ENCODE measurements at places on chromosomes 7 and 10.

GRCh38 chr7:12633582-12633981 is 53.9 kb upstream of the ARL4A start:
- DNase-seq: no peak

GRCh38 chr10:110344622-110345021 is 39.9 kb upstream of the SMNDC1 start:
- DNase-seq: no peak

DNA sequence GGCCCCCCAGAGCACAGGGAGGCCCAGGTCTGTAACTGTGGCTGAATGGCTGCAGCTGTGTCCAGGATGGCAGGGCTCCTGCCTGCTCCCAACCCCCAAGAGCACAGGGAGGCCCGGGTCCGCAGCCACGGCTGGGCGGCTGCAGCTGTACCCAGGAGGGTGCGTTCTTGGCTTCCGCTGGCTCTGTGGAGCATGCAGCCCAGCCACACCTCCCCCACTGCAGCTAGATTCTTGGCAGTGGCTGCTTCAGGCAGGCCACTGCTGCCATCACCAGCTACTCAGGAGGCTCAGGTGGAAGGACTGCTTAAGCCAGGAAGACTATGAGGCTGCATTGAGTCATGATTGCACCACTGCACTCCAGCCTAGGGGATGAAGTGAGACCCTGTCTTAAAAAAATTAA is 27.9 kb downstream of the C7orf25 start:
- DNase-seq: no peak

DNA sequence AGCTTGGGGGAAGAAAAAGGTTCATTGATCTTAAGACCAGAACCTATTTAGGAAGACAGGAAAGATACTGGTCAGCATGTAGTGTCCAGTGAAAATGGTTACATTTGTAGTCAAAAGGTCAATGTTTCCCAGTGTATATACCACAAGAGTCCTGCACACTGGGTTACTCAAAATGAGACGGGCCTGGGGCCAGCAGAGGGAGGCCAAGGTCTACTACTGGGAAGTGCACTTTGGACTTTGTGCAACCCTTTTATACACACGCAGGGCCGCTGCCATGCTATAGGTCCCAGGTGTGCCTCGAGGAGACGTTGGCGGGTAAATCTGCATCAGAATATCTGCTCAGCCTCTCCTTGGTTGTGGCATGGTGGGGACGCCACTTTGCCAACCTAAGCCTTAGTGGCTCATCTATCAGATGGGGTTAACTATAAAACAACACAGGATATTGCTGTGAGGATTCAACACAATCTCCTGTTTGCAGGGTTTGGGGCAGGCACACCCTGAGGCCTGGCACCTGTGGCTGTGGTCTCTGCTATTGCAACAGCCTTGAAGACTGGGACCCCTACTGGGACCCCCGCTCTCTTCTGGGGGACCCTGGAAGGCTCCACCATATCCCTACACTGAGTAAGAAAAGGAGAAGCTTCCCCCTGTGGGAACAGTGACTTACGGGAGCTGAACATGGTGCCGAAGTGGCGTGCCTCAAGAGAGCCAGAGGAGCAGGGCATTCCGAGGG is 19.7 kb downstream of the CLRN3 start:
- no peak for DNase-seq

DNA sequence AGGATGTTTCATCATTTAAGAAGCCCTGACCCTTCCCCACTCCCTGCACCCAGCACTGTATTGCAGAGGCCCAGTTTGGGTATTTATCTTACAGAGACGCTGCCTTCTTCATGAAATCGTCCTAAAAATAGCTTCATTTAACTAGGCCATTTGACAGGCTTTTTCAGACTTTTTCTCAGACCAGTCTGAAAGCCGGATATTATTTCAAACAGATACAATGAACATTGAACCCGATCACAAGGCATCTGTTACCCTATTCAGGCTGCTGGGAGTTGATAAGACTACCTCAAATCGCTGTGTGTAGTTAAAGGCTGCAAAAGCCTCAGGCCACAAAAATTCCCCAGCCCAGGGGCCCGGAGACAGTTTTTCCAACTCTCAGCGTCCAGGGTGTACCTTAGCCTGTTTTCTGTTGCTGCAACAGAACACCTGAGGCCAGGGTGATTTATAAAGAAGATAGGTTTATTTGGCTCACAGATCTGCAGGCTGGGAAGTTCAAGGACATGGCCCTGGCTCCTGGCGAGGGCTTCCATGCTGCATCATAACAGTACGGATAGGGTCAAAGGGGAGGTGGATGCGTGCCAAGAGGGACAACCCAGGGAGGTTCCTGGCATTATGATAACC is 130.7 kb upstream of the SH2B2 start:
- no peak for DNase-seq

- DNase-seq: no peak
Observed at GRCh38 chr10:86179153-86179524, 187.5 kb downstream of the GRID1 start.

DNA sequence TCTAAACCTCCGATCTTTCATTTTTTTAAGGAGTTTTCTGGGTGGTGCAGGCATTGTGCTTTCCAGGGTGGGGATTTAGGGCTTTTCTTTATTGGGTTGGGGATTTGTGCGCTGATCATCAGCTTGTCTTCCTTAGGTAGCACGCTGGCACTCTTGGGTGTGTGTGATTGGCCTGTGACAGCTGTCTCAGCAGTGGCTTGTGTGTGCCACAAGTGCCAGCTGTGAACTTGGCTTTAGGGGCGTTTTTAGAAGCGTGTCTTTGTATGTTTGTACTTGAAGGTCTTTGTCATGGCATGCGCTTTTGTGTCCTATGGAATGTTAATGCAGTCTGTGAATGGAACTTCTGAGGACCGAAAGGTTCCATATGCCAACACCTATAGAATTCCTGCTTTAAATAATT is 788 bp downstream of the AKAP9 start:
- DNase-seq: peak; percentile 30

DNA sequence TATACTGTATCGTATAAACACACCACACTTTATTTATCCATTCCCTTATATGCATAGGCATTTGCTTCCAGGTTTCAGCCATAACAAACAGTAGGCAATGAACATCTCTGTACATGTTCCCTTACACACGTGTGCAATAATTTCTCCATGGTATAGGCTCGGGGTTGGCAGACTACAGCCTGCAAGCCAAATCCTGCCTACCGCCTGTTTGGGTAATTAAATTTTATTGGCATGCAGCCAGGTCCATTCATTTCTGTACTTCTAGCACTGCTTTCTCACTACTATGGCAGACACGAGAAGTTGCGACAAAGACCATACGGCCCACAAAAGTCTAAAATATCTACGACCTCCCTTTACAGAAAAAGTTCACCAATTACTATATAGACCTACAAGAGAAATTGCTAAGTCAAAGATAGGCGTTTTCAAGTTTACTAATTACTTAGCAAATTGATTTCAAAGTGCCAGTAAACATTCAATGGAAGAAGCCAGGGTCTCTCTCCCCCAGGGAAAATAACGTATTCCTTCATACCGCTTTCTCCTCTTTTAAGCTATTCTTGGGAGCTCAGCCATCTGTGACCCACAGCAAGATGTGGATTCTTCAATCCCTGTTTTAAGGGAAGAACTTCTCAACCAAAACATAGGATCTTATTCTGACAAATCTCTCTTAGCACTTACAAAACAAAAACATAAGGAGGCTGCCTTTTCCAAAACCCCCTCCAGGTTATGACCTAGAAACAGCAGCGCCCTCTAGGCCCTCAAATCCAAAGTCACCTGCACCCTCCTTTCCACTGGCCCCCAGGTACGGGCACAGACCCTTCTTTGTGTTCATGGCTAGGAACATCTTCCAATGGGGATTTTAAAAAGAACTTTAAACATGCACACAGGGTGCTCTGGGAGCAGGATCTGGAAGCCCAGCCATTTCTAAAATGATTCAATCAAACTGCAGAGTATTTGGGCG is 100.5 kb downstream of the FGFR2 start:
- no peak for DNase-seq

- DNase-seq: no peak
Observed at GRCh38 chr10:54961040-54961439, 160.0 kb upstream of the PCDH15 start.

DNA sequence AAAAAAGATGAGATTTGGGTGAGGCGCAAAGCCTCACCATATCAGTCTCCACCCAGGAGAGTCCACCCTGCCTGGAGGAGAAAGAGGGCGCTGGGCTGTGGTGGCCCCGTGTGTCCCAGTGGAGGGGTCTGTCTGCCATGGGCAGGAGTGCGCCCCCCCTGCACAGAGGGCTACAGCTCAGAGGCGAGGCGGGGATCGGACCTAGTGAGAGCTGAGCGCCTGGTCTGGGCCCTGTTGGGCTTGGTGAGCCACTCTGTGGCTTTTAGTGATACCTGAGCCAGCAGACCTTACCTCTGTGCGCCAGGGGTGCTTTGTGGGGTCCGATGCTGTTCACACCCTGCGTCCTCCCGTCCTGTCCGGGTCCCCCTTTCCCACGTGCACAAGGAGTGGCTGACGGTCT is 25.9 kb upstream of the GNA12 start:
- no peak for DNase-seq
